ENCODE measurements at places on chromosomes 2 and 18. TPM values are rescaled to one million over a fixed set of nuclear protein-coding genes. Genes with fewer than 3 reads are reported as not detected.

- DNase-seq = no peak
Observed at GRCh38 chr2:163690896-163691295, 44.9 kb downstream of the FIGN start.

DNA sequence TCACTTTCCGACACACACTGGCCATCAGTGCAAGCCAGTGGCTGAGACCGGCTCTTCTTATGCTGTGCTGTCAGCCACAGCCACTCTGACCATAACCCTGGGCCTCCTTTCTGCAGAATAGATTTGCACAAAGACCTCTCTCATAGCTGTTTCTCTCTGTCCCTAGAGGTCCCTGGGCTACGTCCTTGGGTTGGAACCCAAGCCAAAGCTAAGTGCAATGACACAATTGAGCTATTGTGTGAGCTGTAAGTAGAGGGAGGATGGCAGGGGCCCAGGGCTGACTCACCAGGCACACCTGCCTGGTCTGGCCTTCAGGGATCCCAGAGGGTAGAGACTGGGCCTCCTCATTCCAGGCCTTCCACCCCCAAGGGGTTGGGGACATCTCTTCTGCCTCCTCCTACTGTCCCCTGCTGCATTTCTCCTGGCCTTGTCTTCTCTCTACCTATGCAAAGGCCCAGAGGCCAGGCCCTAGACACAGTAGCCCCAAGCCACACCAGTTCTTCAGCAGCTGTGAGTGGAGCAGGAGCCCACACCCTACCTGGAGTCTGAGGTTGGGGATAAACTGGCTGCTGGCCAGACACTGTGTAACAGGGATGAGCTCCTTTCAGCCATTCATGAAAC lies 174.6 kb downstream of the NCK2 start:
- no peak for DNase-seq

Gene LIPG
- 57.5 TPM for total RNA-seq

- no peak for DNase-seq
Observed at GRCh38 chr2:25989154-25989553, 6.9 kb upstream of the KIF3C start.
